ENCODE measurements at places on chromosomes 13 and 19.
A peak's percentile ranks its signal among the peaks of the same experiment; 100 is the strongest.

- DNase-seq = no peak
Measured at GRCh38 chr13:97858161-97858560, 95.3 kb upstream of the IPO5 start.

DNA sequence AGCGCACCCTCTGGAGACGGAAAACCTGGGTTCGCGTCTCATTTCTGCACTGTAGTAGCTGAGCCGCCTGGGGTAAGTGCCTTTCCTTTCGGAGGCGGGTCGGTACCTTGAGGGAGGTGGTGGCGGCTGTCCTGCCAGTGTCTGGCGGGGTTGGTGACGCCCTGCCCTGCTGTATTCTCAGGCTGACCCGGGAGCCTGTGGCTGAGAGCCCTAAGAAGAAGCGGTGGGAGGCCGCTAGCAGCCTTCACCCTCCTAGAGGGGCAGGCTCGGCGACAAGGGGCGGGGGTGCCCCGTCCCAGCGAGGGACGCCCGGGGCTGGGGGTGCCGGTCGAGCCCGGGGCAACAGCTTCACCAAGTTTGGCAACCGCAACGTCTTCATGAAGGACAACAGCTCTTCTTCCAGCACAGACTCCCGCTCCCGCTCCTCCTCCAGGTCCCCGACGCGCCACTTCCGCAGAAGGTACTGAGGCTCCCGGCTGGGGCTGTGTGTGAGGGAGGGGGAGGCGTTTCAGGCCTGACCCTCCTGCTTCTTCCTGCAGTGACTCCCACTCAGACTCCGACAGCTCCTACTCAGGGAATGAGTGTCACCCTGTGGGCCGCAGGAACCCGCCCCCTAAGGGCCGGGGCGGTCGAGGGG lies 6.9 kb downstream of the LENG8 start:
- DNase-seq = no peak

- DNase-seq = no peak
Measured at GRCh38 chr13:101258509-101258908, 157.8 kb downstream of the NALCN start.

- peak; percentile 80 for DNase-seq
Measured at GRCh38 chr13:40087091-40088002, 431.9 kb downstream of the COG6 start.

- no peak for DNase-seq
Measured at GRCh38 chr19:3698974-3699740, 1.1 kb downstream of the PIP5K1C start.

- no peak for DNase-seq
Measured at GRCh38 chr19:4988770-4989251, 19.9 kb downstream of the KDM4B start.

DNA sequence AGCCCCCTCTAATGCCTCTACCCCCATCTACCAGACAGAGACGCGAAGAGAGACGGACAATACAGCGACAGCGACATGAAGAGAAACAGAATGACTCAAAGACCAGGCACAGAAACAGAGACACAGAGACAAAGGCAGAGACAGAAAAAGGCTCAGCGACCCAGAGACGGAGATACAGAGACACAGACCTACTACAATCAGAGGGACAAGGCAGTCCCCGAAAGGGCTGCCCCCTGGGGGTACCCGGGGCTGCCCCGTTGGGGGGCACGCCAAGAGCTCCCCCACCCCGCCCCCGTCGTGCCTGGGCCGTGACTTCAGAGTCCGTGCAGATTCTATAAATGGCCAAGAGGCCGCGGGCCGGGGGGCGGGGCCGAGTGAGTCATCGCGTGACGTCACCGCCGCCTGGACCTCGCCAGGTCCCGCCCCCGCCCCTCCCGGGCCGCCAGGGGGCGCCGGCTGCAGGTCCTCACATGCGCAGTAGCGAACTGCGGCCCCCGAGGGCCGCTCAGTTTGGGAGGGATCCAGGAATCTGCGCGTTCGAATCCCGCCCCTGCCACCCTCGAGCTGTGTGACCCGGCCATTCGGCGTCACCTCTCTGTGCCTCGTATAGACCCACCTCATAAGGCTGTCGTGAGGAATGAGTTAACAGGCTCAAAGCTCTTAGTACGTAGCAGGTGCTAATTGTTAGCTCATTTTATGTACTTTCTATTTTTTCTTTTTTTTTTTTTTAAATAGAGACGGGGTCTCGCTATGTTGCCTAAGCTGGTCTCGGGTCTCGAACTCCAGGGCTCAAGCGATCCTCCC lies 2.7 kb upstream of the CNN1 start:
- DNase-seq = peak; percentile 61

DNA sequence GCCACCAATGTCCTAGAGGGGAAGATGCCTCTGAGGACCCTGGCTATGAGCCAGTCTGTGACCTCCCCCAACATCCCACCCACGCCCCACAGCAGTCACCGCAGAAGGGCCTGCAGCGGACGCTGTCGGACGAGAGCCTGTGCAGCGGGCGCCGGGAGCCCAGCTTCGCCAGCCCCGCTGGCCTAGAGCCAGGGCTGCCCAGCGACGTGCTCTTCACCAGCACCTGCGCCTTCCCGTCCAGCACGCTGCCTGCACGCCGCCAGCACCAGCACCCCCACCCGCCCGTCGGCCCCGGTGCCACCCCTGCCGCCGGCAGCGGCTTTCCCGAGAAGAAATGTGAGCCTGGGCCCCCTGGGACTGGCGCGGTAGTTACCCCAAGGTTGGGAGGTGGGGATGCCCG lies 30.6 kb downstream of the DPF1 start:
- peak; percentile 74 for DNase-seq

DNA sequence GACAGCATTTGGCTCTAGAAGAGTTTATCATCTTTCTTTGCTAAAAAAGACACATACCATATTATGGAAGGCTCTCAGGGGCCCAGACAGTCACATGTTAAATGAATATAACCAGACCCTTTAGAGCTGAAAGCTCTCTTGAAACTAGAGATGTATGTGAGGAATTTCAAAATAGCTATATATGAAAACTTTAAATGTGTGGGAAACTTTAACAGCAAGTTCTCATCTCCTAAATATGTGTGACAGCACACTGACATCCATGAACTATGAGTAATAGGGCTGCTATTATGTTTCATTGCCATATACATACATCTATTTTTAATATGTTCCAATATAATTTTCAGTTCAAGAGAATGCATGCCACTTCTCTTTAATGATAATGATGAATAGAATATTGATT lies 509.5 kb downstream of the GPC6 start:
- no peak for DNase-seq

GRCh38 chr13:109665240-109665639 lies 121.1 kb downstream of the IRS2 start:
- no peak for DNase-seq

GRCh38 chr13:78022164-78022877 lies 103.7 kb upstream of the EDNRB start:
- DNase-seq = no peak

DNA sequence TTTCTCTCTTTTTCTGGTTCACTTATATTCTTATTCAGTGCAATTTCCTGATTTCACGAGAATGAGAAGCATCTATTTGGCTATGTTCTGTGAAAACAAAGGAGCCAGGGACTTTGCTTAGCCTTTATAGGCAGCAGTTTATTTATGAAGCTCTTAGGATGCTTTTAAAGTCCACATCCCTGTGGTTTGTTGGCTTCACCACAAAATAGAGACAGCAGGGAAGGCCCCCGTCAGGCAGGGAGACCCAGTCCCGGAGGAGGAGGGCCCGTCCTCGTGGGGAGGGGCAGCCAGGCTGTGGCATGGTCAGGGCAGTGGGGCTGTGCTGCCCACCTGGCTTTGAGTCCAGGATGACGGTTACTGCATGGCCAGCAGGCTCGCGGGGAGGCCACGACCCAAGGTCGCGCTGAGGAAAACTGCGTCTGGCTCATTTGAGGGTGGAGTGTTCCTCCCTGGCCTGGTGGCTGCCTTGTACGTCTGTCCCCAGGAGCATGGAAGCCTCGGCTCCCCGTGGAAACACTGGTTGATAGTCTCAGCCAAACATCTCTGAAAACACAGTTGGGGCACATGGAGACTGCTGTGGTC lies 92.7 kb downstream of the ATP11A start:
- DNase-seq = no peak

DNA sequence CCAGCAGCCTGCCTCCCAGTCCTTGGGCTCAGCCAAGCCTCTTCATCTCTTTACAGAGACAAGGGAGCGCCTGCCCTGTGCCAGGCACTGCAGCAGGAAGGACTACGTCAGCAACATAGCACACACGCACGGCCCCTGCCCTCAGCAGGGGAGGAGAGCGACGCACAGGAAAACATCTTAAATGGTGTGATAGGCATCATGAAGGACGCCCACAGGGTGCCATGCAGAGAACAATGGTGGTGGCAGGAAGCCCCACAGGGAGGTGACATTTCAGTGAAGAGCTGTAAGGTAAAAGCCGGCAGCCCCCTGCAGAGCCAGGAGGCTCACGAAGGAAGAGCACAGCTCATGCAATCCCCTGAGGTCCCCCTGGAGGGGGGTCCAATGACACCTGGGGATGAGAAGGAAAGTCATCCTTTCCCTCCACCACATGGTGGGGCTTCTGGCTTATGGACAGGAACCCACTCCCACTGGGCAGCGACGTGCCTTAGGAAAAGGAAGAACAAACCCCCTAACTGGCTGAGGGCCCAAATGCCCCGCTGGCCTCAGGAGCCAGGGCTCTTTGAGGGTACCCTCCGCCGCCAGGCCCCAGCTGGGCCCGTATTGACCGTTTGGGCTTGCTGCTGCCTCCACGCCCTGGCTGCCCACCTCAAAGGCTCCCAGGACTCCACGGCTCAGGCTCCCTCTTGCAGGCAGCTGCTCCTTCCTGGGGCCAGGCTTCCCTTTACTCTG lies 37.3 kb upstream of the C13orf42 start:
- no peak for DNase-seq

DNA sequence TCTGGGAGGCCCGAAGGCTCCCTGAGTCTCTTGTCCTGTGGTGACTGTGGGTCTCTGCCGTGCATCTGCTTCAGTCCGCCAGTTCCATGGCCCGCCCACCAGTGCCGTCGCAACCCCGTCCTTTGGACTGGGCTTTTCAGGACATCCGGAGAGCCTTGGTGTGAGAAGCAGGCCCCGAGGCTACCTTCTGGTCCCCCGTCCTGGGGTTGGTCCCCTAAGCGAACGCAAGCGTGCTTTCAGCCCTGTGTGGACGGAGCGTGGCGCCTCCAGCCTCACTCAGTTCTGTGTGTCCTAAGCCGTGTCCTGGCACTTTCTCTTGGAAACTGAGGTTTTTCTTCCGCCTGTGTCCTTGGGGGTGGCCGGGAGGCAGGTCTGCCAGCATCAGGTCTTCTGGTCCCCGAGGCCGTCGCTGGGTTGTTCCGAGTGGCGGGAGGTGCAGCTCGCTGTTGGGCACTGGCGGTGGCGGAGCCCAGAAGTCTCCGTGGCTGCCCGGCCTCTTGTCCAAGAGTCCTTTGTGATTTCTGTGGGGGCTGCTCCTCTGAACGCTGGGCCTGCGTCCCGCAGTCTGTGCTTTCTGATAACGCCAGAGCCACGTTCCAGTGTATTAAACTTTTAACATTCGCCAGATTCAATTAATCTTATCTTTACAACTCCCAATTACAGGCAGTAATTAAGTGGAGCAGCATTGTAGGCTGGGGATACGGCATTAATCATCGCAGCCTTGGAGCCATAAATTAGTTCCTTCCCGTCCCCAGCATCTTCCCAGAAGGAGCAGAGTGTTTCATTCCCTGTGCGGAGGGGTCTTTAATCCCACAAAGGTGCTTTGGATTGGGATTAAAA lies 99.5 kb downstream of the KDM4B start:
- no peak for DNase-seq

- no peak for DNase-seq
Measured at GRCh38 chr19:31089681-31090080, 259.6 kb downstream of the TSHZ3 start.

- no peak for DNase-seq
Measured at GRCh38 chr19:30393046-30393445, 20.9 kb downstream of the ZNF536 start.

- no peak for DNase-seq
Measured at GRCh38 chr13:99276706-99277105, 18.5 kb upstream of the GPR18 start.

GRCh38 chr13:110797230-110797877 lies 83.9 kb downstream of the ING1 start:
- no peak for DNase-seq

- no peak for DNase-seq
Measured at GRCh38 chr19:46080561-46080960, 39.8 kb upstream of the IGFL4 start.

GRCh38 chr13:50932091-50932490 lies 22.5 kb downstream of the RNASEH2B start:
- DNase-seq = no peak

DNA sequence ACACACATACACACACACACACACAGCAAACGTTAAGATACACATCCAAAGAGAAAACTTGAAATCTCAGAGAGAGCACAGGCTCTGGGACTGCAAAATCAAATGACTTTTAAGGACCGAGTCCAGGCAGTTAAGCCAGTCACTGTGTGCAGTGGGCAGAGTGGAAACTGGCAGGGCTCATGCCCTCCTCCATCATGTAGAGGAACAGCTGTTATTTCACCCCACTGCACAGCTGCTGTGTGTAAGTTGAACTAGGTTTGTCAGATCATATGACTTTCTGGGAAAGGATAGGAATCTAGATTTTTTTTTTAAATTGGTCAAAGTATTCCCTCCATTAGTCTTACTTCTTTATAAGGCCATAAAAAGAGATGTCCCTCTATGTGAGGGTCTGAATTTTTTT lies 1002.1 kb downstream of the UQCRFS1 start:
- no peak for DNase-seq

GRCh38 chr13:41501281-41501680 lies 43.9 kb downstream of the RGCC start:
- DNase-seq = no peak

DNA sequence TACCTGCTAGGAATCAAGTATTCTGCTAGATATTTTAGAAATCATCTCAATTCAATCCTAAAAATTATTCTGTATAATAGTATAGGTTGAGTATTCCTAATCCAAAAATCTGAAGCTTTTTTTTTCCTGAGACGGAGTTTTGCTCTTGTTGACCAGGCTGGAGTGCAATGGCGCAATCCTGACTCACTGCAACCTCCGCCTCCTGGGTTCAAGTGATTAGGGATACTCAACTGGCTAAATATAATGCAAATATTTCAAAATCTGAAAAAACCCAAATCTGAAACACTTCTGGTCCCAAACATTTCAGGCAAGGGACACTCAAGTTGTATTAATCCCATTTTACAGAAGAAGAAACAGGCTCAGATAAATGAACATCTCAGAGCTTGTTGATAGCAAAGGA lies 17.2 kb upstream of the USPL1 start:
- no peak for DNase-seq

- DNase-seq = peak; percentile 60
Measured at GRCh38 chr13:85806553-85807175, 7.4 kb upstream of the SLITRK6 start.

GRCh38 chr13:77860507-77860981 lies 58.1 kb downstream of the EDNRB start:
- no peak for DNase-seq

DNA sequence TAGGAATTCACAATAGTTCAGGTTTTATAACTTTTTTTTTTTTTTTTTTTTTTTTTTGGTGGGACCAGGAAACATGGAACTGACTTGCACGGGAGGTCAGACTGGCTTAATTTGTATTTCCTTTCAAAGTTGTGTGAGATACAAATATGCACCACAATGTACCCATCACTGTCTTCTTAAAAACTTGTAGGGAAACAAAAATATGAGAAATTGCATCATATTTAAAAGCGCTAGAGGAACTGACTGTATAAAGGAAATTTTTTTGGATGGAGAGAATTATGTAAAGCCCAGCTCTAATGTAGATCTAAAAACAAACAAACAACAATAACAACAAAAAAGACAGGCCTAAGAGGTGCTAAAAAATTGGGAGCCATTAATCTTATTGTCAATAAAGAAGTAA lies 246.5 kb downstream of the DCT start:
- no peak for DNase-seq
